ENCODE measurements at places on chromosomes 2 and 18.

DNA sequence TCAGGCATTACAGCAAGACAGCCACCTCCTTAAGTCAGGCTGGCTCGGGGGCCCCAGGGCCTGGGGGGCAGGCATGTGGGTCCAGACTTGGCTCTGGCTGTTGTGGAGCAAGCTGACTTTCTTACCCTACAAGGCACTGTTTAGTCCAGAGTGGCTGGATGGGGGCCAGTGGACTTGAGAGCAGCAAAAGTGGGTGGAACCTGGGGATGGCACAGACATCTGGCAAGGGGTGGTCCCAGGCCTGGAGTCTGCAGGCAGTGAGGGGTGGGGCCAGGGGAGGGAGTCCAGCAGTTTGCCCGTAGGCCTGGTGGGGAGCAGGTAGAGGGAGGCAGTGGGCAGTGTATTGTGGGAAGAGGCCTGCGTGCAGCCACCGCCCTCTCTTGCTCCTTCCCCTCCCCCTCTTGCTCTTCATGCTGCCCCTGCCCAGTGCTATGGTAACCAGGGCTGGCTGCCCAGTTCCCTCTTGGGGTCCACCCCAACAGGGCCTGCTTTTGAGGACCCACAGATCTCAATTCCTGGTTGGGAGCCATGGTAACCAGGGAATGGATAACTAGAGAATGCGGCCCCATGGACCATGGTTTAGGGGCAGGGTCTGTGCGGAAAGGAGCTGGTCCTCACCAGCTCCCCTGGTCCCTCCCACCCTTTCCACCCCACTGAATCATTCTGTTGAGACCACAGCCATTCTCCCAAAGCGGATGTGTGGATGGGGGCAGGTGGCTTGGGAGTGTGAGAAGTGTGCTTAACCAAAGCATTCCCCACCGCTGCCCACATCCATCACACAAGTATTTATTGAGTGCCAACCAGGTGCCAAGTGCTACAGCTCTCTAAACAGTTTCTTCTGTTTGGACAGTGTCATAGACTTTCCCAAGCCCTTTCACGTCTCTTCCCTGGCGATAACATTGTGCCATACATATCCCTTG is 19.3 kb downstream of the SPEG start:
- peak; percentile 86 for DNase-seq

GRCh38 chr2:120737340-120738101 is 1.9 kb downstream of the GLI2 start:
- peak; percentile 80 for DNase-seq

GRCh38 chr18:9494778-9495331 is 19.5 kb downstream of the RALBP1 start:
- DNase-seq, result peak; percentile 68

- peak; percentile 82 for DNase-seq
Observed at GRCh38 chr2:33275689-33276444, 200.6 kb upstream of the RASGRP3 start.

- no peak for DNase-seq
Observed at GRCh38 chr2:66567729-66568128, 132.8 kb downstream of the MEIS1 start.

DNA sequence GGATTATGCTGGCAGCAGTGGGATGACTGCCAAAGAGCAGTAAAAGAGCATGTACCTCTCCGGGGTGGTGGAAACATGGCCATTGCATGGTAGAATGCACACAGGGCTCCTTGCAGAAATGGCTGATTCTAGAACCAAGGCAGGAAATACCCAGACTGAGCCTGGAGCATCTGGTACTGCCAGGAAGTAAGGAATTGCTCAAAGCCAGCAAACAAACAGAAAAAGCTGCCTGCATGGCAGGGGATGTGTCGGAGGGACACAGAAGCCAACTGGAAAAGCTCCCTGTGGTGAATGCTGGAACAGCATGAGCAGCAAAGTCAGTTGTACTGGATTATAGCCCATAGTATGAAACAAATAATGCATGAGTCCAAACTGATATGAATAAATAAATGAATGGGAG is 78.0 kb upstream of the NFATC1 start:
- peak; percentile 58 for DNase-seq

- peak; percentile 90 for DNase-seq
Observed at GRCh38 chr2:42046819-42047487, 868 bp upstream of the PKDCC start.

- DNase-seq, result no peak
Observed at GRCh38 chr2:53021828-53022227, 745.8 kb upstream of the CHAC2 start.

DNA sequence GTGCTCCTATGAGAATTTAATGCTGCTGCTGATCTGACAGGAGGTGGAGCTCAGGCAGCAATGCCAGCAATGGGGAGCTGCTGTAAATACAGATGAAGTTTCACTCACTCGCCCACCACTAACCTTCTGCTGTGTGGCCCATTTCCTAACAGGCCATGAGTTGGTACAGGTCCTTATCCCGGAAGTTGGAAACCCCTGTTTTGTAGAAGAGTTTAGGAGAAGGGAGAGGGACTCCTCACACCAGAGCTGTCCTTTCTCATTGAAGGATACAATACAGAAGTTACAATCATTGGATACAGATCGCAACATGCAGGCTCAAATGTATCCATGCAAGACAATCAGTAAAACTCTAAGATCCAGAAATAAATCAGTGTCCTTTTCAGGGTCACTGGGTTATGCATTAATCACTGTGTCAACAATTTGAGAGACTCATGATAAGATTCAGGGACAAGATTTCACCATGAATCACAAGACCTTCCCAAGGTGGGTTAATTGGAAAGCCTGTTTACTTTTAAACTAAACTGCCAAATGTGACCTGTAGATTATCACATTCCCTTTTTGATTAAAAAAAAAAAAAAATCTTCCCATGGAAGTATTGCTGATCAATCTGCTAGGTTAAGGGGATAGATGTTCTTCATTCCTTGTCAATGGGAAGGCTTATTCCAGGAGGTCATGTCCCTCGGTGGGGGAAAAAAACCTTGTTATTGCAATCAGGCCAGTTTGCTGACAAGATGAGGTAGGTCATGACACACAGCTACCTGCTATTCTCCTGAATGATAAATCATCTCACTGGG is 97.2 kb downstream of the SP100 start:
- DNase-seq, result no peak

DNA sequence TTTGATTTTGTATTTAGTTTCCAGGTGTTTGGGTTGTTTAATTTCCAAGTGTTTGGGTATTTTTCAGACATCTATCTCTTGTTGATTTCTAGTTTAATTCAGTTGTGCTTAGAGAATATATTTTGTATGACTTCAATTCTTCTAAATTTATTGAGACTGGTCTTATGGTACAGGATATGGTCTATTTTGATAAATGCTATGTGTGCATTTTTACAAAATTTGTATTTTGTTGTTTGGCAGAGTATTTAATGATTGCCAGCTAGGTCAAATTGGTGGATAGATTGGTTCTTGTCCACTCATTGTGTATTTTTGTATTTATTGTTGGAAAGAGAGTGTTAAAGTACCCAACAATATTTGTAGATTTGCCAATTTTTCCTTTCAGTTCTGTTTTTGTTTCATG is 23.7 kb upstream of the LAMA1 start:
- DNase-seq, result no peak

DNA sequence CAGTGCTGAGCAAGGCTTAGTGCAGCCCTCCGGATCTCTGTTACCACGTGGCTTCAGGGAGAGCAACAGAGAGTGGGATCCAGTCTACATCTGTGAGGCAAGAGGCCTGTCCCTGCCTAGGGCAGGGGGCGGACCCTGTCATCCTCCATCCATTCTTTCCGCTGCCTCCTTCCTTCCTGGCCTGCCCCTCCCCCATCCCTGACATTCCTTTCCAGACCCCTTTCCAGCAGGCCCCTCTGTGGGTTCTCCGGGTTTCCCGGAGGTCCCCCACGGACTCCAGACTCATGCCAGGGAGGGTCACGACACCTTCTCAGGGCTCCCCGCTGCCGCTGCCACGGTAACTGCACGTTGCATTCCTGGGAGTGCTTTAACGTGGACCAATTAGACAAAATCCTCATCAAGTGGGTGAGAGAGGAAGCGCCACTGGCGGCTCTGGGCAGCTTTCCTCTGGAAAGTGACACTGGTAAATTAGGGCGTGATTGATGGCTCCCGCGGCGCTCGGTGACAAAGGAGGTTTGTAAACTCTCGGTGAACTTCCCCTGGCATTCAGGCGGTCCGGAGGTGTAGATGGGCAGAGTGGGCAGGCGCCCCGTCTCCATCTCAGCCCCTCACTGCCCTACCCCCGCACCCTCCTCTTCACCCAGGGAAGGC is 11.4 kb downstream of the ATOH8 start:
- peak; percentile 82 for DNase-seq

All from islet precursor cell (in vitro differentiated cells).